ENCODE measurements at places on chromosomes 1 and 21. TPM values are rescaled to one million over a fixed set of nuclear protein-coding genes. Genes with fewer than 3 reads are reported as not detected.

The CCDC30 gene
- total RNA-seq: 0.55 TPM

The SMPDL3B gene
- total RNA-seq: 0.25 TPM

The LCE1B gene
- not detected for total RNA-seq

The CD247 gene
- total RNA-seq: not detected

The GRIK3 gene
- not detected for total RNA-seq

The LDLRAD2 gene
- total RNA-seq: not detected

The CEP104 gene
- total RNA-seq: 21.2 TPM

The OR2L3 gene
- total RNA-seq: 0.12 TPM

The FRRS1 gene
- 54.1 TPM for total RNA-seq

The UQCRHL gene
- total RNA-seq: 2.4 TPM

The PCBP3 gene
- 4.2 TPM for total RNA-seq

The C1orf87 gene
- total RNA-seq: not detected

The TINAGL1 gene
- 3.4 TPM for total RNA-seq

The KCND3 gene
- total RNA-seq: 0.25 TPM

The SYTL1 gene
- 0.11 TPM for total RNA-seq

The HES3 gene
- total RNA-seq: not detected

The KLF17 gene
- total RNA-seq: under 0.01 TPM

The LAMB3 gene
- total RNA-seq: 8.7 TPM

The PRELP gene
- total RNA-seq: 1.9 TPM

The GOLT1A gene
- not detected for total RNA-seq

The AQP10 gene
- total RNA-seq: not detected

The KRTAP11-1 gene
- total RNA-seq: not detected

The NID1 gene
- 113 TPM for total RNA-seq

The IRF6 gene
- total RNA-seq: 0.62 TPM

The RNU11 gene
- not detected for total RNA-seq

The TMEM51 gene
- total RNA-seq: 7.9 TPM

The RIPPLY3 gene
- total RNA-seq: not detected

The USH2A gene
- under 0.01 TPM for total RNA-seq

The SLC30A10 gene
- not detected for total RNA-seq

The ALX3 gene
- not detected for total RNA-seq

The PCP4L1 gene
- total RNA-seq: not detected

The FCRLB gene
- total RNA-seq: 16.6 TPM

The VPS26C gene
- total RNA-seq: 77.0 TPM

The EDN2 gene
- total RNA-seq: not detected

The PRRX1 gene
- 219 TPM for total RNA-seq

The PDZK1 gene
- total RNA-seq: 0.50 TPM

The FCGR3A gene
- total RNA-seq: not detected

The DENND2C gene
- 1.6 TPM for total RNA-seq

The ZNF695 gene
- 2.2 TPM for total RNA-seq

The AGT gene
- 0.22 TPM for total RNA-seq

The ACADM gene
- total RNA-seq: 36.2 TPM

The CRNN gene
- not detected for total RNA-seq

The FAAH gene
- 1.00 TPM for total RNA-seq
